Stimulated activated CD4-positive, alpha-beta T cell treated with anti-CD3 and anti-CD28 coated beads, Interleukin-12 subunit alpha, Interleukin-12 subunit beta, amount 100 ng/mL, for 48 hours (primary cell): ENCODE measurements at places on chromosomes 2 and 18.

DNA sequence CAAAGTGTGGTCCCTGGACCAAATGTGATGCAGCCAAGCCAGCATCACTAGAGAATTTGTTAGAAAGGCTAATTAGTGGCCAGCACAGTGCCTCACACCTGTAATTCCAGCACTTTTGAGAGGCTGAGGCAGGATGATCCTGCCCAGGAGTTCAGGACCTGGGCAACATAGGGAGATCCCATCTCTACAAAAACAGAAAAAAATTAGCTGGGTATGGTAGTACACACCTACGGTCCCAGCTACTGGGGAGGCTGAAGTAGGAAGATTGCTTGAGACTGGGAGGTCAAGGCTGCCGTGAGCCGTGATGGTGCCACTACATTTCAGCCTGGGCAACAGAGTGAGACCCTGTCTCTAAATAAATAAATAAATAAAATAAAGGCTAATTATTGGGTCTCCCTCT, 69.9 kb upstream of the FZD5 start:
- DNase-seq, result no peak

DNA sequence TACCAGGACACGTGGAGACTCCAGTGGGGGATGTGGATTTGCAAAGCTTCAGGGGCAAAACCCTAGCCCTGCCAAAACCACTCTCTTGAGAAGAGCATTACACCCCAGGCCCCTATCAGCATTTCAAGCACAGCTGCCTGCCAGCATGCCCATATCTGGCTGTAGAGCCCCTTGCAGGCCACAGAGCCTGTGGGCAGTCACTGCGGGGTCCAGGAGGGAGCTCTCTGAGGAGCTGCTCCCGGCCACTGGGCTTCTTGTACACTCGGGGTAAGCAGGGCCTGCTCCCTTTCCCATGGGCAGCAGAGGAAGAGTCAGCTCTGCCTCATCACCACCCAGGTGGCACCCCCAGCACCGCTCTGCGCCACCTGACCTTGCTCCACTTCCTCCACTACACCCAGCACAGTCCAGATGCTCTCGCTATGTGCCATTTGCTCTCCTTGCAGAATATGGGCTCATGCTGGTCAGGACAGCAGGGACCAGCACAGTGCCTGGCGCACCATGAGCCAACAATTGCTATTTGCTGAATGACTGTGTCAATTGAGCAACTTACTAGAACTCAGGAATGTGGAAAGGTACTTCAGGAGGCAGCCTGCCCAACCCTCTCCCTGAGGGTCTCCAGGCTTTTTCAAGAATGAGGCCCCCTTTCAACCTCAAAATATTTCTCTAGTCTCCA, 7.4 kb downstream of the CHST10 start:
- DNase-seq, result no peak

- DNase-seq, result no peak
Measured at GRCh38 chr2:10489842-10490555, 41.9 kb upstream of the ODC1 start.

DNA sequence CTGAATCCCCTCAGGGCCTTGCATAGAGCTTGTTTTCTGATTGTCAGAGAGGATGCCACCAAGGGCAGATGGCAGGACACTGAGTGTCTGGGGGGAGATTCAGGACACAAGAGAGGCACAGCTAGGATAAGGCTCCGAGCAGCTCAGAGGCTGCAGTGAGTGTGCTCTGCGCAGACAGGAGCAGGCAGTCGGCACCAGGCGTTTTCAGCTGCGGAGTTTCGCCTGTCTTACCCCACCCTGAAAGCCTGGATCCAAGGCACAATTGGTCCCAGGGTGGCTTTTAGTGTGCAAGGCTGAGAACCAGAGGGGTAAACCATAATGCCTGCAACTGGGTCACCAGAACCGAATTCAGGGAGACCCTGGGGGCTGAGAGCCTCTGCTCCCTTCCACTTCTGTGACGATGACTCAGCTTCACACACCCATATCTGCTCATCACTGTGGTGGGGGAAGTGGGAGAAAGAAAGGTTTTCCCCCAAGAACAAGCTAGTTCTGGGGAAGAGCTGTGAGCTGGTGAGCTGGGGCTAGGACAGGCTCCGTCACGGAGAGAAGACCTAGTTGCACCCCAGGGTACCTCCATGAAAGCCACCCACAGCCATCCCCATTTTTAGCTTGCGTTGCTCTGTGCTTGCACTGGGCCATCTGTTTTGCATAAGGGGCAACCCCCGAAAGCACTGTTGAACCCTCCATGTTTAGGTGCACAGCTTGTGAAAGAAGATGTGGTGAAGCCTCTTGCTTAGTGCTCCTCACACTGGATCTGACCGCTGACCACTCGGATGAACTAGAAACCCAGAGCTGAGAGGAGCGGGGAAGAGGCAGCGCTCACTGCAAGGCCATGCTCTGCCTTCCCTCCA, 173.7 kb downstream of the CELF4 start:
- DNase-seq, result no peak

DNA sequence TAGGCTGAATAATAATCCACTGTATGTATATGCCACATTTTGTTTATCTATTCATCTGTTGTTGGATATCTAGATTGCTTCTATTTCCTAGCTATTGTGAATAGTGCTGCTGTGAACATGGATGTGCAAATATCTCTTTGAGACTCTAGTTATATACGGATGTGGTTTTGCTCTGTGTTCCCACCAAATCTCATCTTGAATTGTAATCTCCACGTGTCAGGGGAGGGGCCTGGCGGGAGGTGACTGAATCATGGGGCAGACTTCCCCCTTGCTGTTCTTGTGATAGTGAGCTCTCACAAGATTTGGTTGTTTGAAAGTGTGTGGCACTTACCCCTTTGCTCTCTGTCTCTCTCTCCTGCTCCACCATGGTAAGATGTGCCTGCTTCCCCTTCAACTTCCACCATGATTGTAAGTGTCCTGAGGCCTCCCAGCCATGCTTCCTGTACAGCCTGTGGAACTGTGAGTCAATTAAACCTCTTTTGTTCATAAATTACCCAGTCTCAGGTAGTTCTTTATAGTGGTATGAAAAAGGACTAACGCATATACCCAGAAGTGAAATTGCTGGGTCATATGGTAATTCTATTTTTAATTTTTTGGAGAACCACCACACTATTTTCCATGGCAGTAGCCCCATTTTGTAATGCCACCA, 86.1 kb upstream of the UPP2 start:
- DNase-seq, result no peak

DNA sequence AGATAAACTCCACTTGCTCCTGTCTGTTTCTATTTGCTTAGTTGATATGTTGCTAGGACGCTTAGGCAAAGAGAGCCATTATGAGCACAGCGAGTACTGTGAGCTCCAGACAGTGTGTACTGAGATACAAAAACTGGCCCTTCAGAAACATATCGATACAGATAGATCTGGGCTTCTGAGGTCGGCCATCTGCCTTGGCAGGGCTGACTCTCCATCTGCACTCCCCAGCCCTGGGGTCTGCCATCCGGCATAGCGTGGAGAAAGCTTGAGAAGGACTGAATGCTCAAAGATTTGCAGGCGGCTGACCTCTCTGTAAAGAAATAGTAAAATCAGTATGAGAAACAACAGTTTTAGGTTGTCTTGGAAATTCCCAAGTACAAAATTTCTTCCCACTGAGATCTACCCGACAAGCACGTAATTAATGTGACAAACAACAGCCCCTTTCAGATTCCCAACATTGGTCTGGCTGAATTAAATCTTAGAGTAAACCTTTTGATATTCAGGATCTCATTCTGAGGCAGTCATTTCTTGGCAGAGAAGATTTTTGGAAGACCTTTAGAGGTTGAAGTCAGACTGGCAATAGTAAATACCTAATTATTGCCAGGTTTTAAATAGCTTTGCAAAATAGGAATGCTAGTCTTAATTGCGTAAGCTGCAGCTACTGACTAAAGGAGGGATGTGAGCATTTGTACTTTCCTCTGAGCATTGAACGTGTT, 127.4 kb downstream of the CHST9 start:
- DNase-seq, result no peak

DNA sequence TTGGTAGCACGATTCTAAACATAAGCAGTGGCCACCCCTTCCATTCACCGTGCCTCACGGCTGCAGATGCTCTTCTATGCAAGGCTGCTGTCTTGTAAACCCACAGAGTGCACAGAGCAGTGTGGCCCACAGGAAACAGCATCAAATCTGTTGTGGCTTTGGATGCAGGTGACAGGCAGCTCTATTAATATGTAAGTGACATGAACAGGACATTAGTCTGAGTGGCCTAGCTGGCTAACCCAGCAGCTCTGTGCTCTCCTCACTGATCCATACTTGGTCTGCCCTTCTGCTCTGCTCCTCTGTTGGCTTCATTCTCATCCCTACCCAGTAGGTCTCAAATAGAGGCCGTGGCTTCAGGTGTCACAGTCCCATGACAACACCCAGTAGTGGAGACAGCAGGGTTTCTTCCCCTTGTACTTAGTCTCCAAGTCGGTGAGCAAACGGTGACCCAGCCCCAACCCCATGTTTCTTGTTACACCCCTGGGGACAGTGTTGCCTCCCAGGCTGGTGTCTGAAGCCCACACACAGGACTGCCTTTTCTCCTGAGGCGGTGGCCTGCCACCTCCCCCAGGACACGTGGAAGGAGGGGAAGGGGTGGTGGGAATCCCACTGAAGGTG, 5.8 kb downstream of the SH3RF3 start:
- no peak for DNase-seq

- no peak for DNase-seq
Measured at GRCh38 chr18:27856820-27857219, 320.1 kb downstream of the CDH2 start.

GRCh38 chr2:159225025-159226016, 61.2 kb downstream of the WDSUB1 start:
- no peak for DNase-seq

DNA sequence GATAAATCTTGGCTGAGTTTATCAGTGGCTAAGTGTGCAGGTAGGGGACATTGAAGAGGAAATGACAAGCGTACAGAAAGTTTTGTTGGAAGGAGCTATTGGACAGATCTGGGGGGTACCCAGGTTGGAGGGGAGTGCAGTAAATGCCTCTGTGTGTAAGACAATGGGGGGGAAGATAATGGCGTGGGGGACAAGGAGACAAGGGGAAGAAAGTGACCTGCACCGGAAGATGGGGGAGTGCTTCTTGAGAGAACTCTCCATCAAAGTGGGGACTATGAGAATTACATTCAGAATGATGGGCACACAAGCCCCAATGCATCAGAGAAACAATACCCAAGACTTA, 190.0 kb downstream of the ALPK2 start:
- no peak for DNase-seq

GRCh38 chr18:68666381-68666780, 48.5 kb downstream of the TMX3 start:
- no peak for DNase-seq

DNA sequence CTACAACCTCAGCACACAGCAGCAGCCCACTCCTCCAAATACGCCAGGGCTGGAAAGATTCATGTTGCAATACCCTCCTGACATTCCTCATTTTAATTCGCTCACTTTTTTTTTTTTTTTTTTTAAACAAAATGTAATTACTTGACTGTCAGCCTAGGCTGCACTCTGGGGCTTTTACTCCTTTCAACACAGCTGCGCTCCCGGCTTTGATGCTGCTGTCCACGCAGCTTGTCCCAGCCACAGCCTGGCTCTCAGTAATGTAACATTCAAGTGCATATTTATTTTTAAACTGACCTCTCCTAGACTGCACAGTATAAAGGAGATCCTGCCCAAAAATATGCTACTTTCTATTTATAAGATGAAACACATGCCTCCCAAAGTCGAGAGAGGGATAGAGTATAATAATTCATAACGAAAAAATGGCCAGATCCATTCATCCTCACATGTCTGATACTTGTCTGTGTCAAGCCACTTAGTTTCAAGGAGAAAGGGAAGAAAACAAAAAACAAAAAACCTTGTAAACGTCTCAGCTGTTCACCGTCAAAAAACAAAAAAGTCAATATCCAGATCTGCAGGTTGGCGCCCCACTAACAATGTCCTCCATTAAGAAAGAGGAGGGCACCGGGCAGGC, 949 bp downstream of the CDC42EP3 start:
- no peak for DNase-seq

DNA sequence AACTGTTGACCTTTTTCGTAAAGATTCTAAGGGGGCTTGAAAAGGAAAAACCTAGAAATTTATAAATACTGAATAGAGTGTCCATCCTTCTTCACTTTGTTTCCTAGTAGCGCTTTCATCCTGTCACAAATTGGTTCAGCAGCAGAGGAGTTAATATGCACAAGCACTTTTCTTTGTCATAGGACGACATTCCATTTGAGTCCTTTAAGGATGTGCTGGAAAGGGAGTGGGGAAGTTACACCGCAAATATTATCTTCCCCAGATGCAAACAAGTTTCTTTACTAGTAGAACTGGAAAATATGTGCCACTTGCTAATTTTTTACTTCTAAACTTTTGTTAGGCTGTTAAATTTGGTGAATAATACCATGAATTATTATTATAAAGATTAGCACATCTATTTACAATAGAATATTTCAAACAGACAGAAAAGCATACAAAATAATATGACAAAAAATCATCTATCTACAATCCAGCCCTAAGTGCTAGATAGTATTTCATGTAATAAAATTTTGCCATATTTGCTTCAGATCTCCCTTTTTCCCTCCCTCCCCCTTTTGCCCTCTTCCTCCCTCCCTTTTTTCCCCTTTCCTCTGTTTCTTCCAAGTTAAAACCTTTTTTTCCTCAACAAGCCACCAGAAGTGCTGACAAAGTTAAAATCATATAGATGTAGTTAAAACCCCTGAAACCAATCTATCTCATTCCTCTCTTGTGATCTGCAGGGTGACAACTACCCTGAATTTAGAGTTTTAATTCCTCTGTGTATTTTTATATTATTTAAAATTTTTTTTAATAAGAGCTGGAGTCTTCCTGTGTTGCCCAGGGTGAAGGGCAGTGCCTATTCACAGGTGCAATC, 50.5 kb upstream of the MAP4K3 start:
- no peak for DNase-seq

GRCh38 chr2:199982126-199982843, 26.9 kb downstream of the MAIP1 start:
- no peak for DNase-seq

GRCh38 chr2:218047536-218048225, 21.4 kb upstream of the RUFY4 start:
- DNase-seq, result no peak

DNA sequence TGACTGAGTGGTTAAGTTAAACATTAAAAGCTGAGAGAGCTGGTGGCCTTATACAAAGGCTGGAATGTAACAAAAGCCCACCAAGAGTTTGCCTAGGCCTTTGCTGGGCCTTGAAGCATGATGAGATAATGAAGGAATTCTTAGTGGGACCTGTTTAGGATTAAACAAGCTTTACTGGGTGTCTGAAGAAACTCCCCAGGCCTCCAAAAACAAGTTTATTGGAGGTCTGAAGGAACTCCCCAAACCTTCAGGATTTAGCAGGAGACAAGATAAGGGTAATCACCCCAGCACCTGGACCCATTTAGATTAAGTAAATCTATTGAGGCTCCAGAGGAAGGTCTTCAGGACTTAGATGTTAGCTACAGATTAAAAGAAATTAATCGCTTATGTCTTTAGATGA, 18.7 kb downstream of the PCARE start:
- no peak for DNase-seq
